Occipital lobe (tissue), 3 donors: ENCODE measurements at places on chromosomes 16 and 17.

GRCh38 chr17:46191322-46192188 is 1.7 kb downstream of the KANSL1 start:
- DNase-seq, result no peak

DNA sequence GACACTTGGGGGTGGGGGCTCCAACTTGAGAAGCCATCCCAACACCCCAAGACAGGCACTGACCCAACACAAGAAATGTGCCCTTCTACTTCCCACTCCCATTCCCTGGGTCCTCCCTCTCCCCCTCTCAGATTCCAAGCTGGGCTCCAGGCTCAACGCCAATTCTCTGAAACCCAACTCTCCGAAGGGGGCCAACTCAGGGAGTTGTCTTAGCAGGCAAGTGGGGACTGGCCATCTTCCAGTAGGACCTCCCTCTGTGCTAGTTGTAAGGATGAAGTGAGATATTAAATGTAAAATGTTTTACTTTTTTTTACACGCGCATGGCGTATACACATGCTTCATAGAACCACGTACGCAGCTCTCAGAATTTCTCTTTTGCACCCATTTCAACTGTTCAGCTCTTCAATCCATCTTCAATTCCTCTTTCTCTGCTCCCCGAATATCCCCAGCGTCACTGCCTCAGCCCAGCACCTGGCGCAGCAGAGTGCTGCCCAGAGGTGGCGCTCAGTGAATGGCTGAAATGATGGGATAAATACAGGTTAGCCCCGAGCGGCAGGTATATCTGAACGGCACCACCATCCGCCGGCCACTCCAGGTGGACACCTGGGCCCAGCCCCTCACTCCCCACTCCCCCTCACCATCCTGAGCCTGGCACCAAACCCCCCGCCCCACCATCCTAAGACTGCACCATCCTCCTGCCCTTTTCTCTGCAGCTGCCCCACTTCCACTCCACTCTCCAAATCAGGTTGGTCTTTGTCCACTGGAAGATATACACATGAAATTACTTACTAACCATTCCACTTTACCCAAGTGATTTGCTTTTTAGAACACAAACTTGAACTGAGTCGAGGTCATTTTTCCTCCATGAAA is 43.9 kb upstream of the TNRC6C start:
- no peak for DNase-seq

DNA sequence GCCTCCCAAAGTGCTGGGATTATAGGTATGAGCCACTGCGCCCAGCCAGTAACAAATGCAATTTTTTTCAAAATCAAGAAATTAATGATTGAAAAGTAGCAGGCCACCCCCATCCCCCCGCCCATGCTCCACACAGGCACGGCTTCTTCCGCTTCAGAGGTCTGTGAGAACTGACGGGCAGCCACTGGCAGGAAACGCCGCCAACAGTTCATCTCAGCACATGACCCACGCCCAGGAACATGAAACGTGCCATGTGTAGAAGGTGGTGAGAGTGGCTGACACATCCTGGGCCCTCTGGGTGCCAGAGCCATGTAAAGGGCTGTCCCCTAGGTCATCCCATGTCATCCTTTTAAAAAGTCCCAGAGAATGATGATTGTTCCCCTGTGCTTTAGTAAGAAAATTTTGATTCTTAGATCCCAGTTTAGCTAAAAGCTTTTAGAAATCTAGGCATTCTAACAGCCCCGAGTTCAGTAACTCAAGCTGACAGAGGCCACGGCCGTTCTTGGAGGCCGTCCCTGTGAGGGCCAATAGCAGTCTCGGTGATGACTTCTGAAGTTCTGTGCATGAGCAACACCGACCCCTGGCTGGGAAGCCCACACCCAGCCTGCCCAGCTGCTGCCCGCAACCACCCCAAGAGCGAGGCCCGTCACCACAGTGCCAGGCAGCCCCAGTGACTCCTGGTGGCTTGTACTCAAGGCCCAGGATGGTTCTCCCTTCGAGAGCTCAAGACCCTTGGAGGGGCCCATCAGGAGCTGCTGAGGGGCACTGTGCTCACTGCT is 52.1 kb downstream of the KLHDC4 start:
- no peak for DNase-seq

- no peak for DNase-seq
Observed at GRCh38 chr17:69144331-69145255, 2.9 kb upstream of the ABCA6 start.

- no peak for DNase-seq
Observed at GRCh38 chr16:4679156-4679849, 14.1 kb upstream of the NUDT16L1 start.

GRCh38 chr17:68196394-68197090 is 51.3 kb upstream of the AMZ2 start:
- no peak for DNase-seq

- DNase-seq, result no peak
Observed at GRCh38 chr17:55533608-55534007, 22.4 kb upstream of the SMIM36 start.
